ENCODE measurements at places on chromosomes 6 and 20.

DNA sequence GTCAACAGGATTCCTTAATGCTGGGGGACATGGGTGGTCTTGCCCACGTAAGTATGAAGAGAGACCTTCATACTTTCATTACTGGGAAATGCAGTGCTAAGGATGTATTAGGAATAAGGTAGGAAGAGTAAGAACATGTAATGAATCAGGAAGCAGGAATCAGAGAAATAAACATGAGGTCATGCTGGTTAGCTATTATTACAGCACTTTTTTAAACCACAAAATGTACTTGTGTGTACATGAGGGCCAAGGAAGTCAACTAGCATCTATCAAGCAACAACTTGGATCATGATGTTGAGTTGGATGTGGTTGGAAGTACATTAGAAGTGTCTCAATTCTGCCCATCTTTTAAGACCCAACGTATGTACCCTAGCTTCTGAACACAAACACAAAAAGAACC is 63.5 kb upstream of the E2F3 start:
- DNase-seq: no peak

GRCh38 chr6:34511214-34511914 is 44.8 kb downstream of the SPDEF start:
- DNase-seq: no peak

DNA sequence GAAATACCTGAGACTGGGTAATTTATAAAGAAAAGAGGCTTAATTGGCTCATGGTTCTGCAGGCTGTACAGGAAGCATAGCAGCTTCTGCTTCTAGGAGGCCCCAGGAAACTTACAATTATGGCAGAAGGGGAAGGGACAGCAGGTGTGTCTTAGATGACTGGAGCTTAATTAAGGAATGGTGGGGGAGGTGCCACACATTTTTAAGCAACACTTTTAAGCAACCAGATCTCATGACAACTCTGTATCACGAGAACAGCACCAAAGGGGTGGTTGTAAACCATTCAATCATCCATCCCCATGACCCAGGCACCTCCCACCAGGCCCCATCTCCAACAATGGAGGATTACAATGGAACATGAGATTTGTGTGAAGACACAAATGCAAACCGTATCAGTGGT is 26.9 kb downstream of the FIG4 start:
- no peak for DNase-seq

GRCh38 chr20:11492386-11492785 is 425.3 kb upstream of the BTBD3 start:
- DNase-seq: no peak

GRCh38 chr20:1215386-1216170 is 10.3 kb upstream of the RAD21L1 start:
- DNase-seq: no peak

DNA sequence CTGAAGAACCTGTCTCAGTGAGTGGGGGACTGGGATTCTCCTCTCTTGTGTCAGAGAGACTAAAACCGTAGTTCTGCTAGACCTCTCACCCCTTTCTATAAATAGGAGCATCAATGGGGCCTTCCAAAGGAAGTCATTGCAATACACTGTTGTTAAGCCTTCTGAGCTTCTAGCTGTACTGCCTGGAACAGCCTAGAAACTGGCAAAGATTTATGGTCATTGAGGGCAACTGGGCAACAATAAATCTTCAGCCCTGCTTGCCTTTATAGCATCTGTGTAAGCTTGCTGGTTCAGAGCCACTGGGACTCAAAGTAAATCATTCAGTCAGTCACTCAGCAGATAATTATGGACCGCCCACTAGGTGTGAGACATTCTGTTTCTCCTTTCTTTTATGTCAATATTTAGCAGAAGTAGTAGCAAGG is 53.2 kb downstream of the PPP1R14C start:
- no peak for DNase-seq

DNA sequence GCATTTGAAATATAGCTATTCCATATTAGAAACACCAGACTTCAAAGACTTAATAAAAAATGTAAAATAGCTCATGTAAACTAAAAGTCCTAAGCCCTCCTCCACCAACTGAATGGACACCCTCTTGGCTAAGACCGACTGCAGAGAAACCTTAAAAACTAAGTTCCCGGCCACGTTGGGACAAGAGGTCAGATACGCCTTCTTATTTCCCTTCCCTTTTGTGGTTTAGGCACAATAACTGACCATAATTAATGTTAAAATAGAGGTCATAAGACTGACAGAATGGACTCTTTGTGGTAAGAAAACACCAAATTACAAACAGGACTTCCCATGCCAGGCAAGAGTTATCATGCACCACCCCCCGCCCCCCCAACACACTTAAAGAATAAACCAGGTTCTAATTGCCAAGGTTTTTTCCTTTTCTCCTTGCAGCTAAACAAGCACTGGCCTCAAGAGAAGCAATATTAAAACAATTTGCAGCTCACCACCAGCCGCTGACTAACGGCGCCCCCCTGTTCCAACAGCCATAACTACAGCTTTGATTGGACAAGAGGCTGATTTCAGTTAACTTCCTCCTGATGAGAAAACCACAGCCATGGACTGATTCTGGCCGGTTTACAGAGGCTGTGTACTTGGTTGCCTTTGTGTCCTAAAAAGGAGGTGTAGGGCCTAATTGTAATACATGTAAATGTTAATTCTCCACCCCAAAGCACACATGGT is 10.7 kb upstream of the LAMP5 start:
- DNase-seq: no peak

DNA sequence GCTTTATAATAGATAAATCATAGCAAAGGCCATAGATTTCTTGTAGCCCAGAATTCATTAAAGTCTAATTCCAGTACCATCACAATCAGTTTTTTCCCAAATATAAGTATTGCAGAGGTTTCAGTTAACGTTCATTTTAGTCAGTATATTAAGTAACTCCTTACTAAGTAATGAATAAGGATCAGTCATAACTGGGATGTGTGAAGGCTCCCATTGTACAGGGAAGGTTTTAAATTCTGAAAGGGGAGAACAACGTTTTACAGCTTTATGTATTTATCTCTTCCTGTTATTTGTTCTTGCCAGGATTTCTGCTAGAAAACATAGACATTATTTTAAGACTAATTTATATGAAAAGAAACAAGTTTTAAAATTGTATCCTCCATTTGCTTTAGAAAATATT is 215.5 kb upstream of the LAMP5 start:
- DNase-seq: no peak

DNA sequence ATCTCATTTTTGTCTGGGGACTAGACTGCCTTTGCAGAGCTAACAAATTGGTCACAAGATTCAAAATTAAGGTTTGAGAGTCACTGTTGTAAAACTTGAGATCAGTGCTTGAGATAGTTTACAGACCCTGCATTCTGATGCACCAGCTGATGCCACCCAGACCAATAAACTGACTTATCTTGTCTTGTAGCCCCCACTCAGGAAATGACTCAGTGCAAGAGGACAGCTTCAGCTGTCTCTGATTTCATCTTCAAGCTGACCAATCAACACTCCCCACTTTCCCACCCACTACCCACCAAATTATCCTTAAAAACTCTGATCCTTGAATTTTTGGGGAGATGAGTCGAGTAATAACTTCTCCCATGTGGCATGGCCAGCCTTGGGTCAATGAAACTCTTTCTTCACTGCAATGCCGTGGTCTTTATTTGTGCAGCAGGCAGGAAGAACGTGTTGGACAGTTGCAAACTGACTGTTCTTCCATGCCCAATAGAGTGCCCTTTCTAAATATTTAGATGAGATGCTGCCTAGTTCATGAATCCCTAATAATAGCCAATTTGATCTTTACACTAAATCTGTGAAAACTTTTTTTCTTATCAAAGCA is 48.3 kb upstream of the PROKR2 start:
- no peak for DNase-seq

DNA sequence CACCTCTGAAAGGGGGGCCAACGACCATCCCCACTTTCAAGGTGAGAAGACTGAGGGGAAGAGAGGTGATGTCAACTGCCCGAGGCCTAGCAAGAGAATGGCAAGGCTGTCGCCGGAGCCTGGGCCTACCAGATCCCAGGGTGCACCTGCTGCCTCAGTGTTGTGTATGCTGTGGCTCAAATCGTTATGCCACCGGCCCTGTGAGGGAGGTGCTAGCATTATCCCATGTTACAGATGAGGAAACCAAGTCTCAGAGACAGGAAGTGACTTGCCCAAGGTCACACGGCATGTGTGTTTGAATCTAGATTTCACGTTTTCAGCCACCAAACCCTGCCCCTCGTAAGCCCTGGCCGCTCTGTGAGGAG is 152.5 kb downstream of the CEBPB start:
- no peak for DNase-seq

DNA sequence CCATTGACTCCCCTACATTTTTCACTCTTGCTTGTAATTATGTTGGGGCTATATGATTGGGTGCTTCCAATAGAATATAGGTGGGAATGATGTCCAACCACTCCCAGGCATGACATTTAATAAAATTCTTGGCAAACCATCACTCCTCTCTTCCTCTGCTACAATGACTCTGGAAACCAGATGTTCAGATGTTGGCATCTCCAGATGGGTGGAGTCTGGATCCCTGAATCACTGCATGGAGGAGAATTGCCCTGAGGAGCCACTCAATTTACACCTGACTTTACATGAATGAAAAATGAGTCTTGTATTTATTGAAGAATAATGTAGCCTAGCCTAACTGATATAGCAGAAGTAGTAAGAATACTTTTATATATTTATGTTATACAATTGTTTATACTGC is 306.7 kb upstream of the SUPT3H start:
- DNase-seq: no peak

GRCh38 chr6:132304891-132305305 is 96.4 kb downstream of the MOXD1 start:
- DNase-seq: no peak

GRCh38 chr6:25659633-25660368 is 7.8 kb downstream of the SCGN start:
- DNase-seq: no peak

GRCh38 chr6:159108426-159108985 is 60.7 kb upstream of the FNDC1 start:
- DNase-seq: no peak

DNA sequence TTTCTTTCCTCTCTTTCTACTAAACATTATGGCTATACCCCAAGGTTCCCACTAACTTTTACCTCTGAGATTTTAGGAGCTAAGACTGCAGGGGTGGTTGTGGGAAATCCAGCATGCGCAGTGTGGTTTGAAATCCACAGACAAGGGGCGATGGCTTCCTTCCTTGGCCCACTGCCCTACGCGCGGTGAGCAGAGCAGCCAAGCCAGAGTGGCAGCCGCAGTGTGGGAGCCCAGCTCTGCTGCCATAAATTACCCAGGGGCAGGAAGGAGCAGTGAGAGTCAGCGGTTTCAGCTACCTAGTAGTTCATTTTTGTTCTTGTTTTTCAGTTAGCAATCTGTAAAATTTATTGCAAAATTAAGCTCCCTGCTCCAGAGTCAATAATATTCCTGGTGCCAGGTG is 101.4 kb downstream of the BMP2 start:
- DNase-seq: no peak

GRCh38 chr6:84796343-84796742 is 31.9 kb upstream of the TBX18 start:
- no peak for DNase-seq

DNA sequence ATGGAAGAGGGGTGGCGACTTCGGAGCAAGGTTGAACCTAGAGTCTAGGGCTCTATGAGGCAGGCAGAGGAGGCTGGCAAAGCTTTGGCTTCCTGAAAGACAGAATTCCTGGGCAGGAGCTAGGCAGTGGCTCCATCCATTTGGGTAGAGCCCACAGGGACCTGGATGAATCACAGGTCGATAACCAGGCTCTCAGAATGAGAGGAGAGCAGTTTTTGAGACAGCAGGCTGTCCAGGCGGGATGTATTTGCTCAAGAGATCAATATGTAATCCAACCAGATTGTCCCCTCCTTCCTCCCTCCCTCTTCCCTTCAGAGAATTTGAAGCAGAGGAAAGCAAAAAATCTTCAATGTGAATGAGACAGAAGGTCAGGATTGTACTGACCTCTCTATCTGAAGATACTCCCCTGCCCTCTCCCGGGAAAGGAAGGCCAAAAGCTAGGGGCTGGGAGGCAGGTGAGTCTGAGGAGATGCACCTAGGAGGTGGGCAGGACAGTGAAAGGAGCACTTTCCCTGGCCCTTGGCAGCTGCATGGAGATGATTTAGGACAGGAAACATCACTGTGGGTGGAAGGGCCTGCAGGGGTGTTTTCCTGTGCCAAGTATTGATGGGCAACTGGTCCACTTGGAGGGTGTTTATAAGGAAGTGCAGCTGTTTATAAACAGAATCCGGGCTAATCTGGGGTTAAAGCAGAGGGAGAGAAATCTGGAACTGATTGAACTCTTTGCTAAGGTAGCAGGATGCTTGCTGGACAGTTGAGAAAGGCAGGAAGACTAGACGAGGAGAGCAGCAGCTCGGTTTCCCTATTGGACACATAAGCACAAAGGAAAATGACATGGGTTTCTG is 212.4 kb upstream of the LRFN2 start:
- DNase-seq: no peak

DNA sequence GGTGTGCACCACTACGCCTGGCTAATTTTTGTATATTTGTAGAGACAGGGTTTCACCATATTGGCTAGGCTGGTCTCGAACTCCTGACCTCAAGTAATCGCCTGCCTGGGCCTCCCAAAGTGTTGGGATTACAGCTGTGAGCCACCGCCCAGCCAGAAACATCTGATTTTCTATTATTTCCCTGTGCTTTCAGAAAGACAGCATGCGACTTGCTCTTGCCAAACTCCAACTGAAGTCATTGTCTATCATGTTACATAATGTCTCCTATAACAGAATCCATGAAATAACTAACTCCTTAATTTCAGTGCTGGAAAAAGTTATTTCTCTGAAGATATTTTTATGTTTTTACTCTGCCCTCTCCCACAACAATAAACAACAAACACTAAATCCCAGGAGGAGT is 8.5 kb downstream of the RMND1 start:
- no peak for DNase-seq

DNA sequence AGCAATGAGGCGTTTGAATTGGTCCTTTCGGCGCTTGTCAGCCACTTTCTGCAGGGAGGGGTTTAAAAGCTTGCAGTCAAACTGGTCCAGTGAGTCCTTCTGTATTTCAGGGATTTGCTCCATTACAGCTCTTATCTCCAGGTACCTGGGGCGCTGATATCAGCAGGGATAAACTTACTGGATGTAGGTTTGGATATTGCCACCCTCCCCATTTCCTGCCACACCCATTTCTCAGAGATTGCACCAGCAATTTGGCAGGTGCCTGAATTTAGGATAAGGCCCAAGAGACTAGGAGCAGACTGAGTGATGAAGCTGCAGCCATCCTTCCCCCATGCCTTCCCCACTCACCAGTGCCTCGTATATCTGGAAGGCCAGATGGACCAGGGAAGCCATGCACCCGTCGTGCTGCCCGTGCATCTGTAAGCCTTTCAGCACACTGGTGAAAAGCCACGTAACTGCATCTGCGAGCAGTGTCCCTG is 7.6 kb downstream of the POLR1C start:
- DNase-seq: no peak
